ENCODE measurements at places on chromosomes 7 and 10.
A peak's percentile ranks its signal among the peaks of the same experiment; 100 is the strongest.

DNA sequence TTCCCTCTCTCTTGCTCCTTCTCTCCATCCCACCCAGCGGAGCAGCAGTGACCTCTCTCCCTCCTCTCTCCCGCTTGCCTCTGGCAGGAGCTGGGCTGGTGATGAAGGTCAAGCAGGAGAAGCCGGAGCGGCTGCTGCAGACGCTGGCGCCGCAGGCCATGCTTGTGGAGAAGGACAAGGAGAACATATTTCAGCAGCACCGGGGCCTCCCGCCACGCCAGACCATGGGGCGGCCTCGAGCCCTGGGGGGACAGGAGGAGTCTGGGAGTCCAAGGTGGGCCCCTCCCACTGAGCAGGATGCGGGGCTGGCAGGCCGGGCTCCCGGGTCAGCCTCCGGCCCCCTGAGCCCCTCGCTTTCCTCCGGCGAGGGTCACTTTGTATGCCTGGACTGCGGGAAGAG lies 17.3 kb downstream of the ZNF775 start:
- peaks cover 4% of the 10 kb centered on the region for H3K36me3 ChIP-seq
- H3K4me3 ChIP-seq = no peak overlapping the region
- DNase-seq = no peak
- H3K27ac ChIP-seq = no peak overlapping the region

- no peaks in the 10 kb centered on the region for H3K27me3 ChIP-seq
- H3K36me3 ChIP-seq = no peaks in the 10 kb centered on the region
- H3K4me1 ChIP-seq = no peaks in the 10 kb centered on the region
- no peak overlapping the region for H3K4me3 ChIP-seq
- no peak overlapping the region for H3K27ac ChIP-seq
Measured at GRCh38 chr7:7370076-7370475, 165.6 kb downstream of the COL28A1 start.

- no peak overlapping the region for H3K27ac ChIP-seq
- H3K4me3 ChIP-seq = no peak overlapping the region
- H3K27me3 ChIP-seq = no peaks in the 10 kb centered on the region
- no peaks in the 10 kb centered on the region for H3K4me1 ChIP-seq
Measured at GRCh38 chr10:13803566-13804554, 217.1 kb downstream of the PRPF18 start.

DNA sequence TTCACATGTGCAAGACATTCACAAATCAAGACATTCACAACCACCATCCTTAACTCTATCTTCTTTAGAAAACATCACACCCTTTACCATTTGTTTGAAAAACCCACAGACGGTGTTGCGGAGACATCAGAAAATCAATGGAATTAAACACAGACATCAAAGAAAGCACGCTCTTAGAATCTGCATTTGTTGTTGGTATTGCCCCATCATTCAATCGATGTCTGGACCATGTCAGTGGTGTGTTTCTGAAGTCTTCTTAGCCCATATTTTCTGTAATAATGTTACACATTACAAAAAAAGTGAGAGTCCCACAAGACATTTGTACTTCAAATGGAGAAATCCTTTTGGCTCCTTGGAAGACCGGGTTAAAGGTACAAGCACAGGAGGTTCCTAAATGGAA lies 173.9 kb upstream of the AOAH start:
- H3K27me3 ChIP-seq = no peaks in the 10 kb centered on the region
- DNase-seq = no peak
- no peaks in the 10 kb centered on the region for H3K4me1 ChIP-seq
- no peak overlapping the region for H3K4me3 ChIP-seq
- peaks cover 19% of the 10 kb centered on the region for H3K36me3 ChIP-seq

DNA sequence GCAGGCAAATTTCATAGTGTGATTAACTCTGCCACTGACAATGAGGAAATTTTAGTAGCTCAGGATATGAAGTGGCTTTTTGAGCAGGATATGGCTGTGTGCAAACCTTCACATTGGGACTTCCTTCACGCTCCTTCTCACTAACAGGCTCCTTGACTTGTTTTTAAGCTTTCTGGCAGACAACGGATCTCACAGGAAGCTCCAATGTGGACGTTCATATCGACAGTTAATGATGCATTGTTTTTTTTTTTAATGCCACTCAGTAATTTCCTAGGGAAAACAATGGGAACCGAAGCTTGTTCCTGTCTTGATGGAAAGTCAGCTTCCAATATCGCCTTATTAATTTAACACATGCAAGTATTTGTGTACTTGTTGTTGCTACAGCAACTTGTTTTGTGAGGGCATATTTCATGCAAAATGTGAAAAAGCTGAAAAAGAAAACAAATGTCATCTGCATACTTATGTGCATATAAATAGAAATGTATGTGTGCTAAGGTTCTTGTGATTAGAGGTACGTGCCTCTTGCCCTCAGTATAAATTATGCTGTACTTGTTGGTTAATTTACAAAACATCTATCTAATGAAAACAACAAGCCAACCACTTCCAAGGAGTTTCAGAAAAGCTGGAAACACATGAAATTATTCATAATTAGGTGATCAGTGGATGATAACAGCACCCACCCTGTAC lies 84.7 kb downstream of the NRP1 start:
- no peak overlapping the region for H3K27ac ChIP-seq
- H3K4me3 ChIP-seq = no peak overlapping the region
- no peaks in the 10 kb centered on the region for H3K36me3 ChIP-seq

DNA sequence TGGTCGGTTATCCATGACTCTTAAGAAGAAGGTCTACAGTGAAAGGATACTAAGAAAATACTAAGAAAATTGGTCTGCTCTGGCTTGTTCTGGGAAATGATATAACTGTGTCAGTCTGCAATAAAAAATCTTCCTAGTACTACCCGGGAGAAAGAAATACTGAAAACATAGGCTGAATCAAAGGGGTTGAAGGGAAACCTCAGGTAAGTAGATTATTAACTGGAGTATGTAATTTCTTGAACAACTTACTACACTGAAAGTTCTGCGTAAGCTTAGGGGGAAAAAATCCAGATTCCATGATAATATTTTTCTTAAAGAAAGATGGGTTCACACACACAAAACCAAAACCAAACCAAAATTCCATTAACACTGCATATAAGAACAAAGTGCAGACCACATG lies 143.3 kb downstream of the KMT2E start:
- H3K27me3 ChIP-seq = no peaks in the 10 kb centered on the region
- peaks cover 8% of the 10 kb centered on the region for H3K36me3 ChIP-seq
- no peaks in the 10 kb centered on the region for H3K4me1 ChIP-seq
- no peak overlapping the region for H3K27ac ChIP-seq
- no peak overlapping the region for H3K4me3 ChIP-seq

- no peaks in the 10 kb centered on the region for H3K36me3 ChIP-seq
Measured at GRCh38 chr7:148142660-148143248, 447.8 kb upstream of the C7orf33 start.

DNA sequence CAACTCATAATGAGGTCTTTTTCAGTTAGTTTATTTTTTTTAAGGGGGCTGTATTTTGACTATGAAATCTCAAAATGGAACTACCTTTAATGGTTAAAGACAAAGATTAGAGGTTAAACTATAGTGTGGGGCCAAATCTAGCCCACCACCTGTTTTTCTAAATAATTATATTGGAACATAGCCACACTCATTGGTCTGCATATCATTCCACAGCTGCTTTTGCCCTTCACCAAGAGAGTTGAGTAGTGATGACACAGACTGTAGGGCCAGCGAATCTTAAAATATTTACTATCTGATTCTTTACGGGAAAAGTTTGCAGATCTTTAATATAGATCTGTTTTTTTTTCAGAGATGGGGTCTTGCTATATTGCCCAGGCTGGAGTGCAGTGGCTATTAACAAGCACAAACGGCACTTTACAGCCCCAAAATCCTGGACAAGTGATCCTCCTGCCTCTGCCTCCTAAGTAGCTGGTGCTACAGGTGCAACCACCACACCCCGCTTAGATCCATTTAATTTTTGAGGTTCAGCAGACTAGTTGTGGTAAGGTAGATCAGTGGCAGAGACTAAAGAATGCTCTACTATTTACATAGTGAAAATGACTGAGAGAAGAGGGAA lies 25.8 kb downstream of the EPC1 start:
- no peaks in the 10 kb centered on the region for H3K36me3 ChIP-seq
- H3K27me3 ChIP-seq = no peaks in the 10 kb centered on the region
- H3K27ac ChIP-seq = no peak overlapping the region
- H3K4me1 ChIP-seq = peaks cover 22% of the 10 kb centered on the region

GRCh38 chr7:34073676-34074075 lies 168.3 kb downstream of the BMPER start:
- H3K4me1 ChIP-seq = no peaks in the 10 kb centered on the region
- no peaks in the 10 kb centered on the region for H3K36me3 ChIP-seq
- DNase-seq = no peak
- no peaks in the 10 kb centered on the region for H3K27me3 ChIP-seq
- H3K27ac ChIP-seq = no peak overlapping the region

DNA sequence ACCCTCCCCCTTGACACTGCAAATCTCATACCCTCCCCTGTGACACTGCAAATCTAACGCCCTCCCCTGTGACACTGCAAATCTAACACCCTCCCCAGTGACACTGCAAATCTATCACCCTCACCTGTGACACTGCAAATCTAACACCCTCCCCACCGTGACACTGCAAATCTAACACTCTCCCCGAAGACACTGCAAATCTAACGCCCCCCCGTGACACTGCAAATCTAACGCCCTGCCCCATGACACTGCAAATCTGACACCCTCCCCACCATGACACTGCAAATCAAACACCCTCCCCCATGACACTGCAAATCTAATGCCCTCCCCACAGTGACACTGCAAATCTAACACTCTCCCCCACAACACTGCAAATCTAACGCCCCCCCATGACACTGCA lies 603.7 kb downstream of the DNAJB6 start:
- no peak for DNase-seq
- H3K27ac ChIP-seq = no peak overlapping the region
- H3K4me1 ChIP-seq = no peaks in the 10 kb centered on the region
- no peaks in the 10 kb centered on the region for H3K27me3 ChIP-seq

DNA sequence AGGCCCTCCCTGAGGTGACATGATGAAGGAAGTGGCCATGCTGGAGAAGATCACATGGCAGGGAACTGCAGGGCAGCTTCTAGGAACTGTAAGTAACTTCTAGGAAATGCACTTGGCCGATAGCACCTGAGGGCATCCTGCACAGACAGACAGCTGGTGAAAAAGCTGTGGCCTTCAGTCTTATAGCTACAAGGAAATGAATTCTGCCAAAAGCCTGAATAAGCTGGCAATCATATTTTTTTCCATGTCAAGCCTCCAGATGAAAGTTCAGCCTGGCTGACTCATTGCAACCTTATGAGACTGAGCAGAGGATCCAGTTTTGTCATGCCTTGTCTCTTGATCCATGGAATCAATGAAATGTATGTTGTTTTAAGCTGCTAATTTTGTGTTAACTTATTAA lies 91.1 kb upstream of the CACNA2D1 start:
- no peaks in the 10 kb centered on the region for H3K27me3 ChIP-seq
- H3K36me3 ChIP-seq = no peaks in the 10 kb centered on the region

DNA sequence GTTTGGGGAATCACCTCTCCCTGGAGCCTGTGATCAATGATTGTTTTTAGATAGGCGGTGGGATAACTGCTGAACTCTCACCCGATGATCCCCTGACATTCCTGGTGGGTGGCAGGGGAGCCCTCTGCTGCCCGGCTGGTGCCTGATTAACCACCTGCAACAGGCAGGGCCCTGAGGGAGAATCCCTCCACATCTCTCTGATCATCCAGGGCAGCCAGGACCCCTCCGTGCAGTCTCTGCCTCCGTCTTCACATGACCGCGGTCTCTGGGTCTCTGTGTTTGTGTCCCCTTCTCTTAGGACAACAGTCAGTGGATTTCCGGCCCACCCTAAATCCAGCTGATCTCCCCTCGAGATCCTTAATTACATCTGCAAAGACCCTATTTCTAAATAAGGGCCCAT lies 17.4 kb downstream of the CALML5 start:
- no peak overlapping the region for H3K4me3 ChIP-seq
- no peaks in the 10 kb centered on the region for H3K4me1 ChIP-seq
- H3K27ac ChIP-seq = no peak overlapping the region
- no peaks in the 10 kb centered on the region for H3K36me3 ChIP-seq
- no peaks in the 10 kb centered on the region for H3K27me3 ChIP-seq
- DNase-seq = no peak

GRCh38 chr10:114384181-114384580 lies 20.1 kb downstream of the AFAP1L2 start:
- no peaks in the 10 kb centered on the region for H3K27me3 ChIP-seq
- H3K4me3 ChIP-seq = no peak overlapping the region
- no peaks in the 10 kb centered on the region for H3K36me3 ChIP-seq
- H3K27ac ChIP-seq = no peak overlapping the region
- H3K4me1 ChIP-seq = no peaks in the 10 kb centered on the region

GRCh38 chr10:110783509-110784107 lies 88.1 kb upstream of the PDCD4 start:
- peak overlapping the region; percentile 47 for H3K27ac ChIP-seq
- no peak overlapping the region for H3K4me3 ChIP-seq
- peak; percentile 48 for DNase-seq

- no peak for DNase-seq
- H3K27me3 ChIP-seq = no peaks in the 10 kb centered on the region
- H3K4me3 ChIP-seq = no peak overlapping the region
- H3K36me3 ChIP-seq = no peaks in the 10 kb centered on the region
- no peaks in the 10 kb centered on the region for H3K4me1 ChIP-seq
Measured at GRCh38 chr10:29880856-29881255, 178.5 kb downstream of the JCAD start.

DNA sequence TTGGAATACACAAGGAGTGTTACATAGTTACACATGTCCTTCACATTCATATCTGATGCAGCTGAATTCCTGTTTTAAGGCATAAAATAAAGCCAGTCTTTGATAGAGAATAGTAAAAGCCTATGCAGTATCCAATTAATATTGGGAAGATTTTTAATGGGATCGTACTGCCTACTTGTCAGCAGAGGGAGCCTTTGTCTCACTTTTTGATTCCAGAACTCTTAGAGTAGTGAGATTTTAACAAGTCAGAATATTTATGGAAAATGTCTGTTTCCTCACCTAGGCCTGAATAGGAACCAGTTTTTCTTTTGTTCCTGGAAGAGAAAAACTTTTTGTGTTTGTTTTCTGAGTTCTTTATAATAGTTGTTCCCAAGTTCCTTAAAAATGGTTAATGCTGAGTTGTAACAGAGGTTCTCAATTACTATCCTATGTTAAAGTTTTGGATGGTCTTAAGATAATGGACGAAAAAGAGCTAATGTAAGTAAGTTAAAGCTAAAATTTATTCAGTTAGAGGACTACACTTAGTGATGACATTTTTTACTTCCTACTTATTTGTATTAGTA lies 114.0 kb downstream of the BBS9 start:
- H3K27me3 ChIP-seq = no peaks in the 10 kb centered on the region
- no peaks in the 10 kb centered on the region for H3K4me1 ChIP-seq
- H3K36me3 ChIP-seq = no peaks in the 10 kb centered on the region
- no peak for DNase-seq
- H3K27ac ChIP-seq = no peak overlapping the region

GRCh38 chr7:100705320-100705752 lies 585 bp upstream of the POP7 start:
- no peaks in the 10 kb centered on the region for H3K27me3 ChIP-seq
- peak; percentile 50 for DNase-seq
- H3K4me3 ChIP-seq = peak overlapping the region; percentile 80
- H3K36me3 ChIP-seq = no peaks in the 10 kb centered on the region
- peak overlapping the region; percentile 81 for H3K27ac ChIP-seq

- no peak overlapping the region for H3K27ac ChIP-seq
- no peaks in the 10 kb centered on the region for H3K36me3 ChIP-seq
- no peak for DNase-seq
- H3K4me1 ChIP-seq = no peaks in the 10 kb centered on the region
- H3K4me3 ChIP-seq = no peak overlapping the region
Measured at GRCh38 chr7:31692451-31692850, 5.4 kb downstream of the PPP1R17 start.

GRCh38 chr10:118583611-118584010 lies 11.8 kb downstream of the PRLHR start:
- no peaks in the 10 kb centered on the region for H3K27me3 ChIP-seq
- no peak for DNase-seq
- no peak overlapping the region for H3K4me3 ChIP-seq
- no peak overlapping the region for H3K27ac ChIP-seq
- no peaks in the 10 kb centered on the region for H3K36me3 ChIP-seq
